Stimulated activated CD8-positive, alpha-beta memory T cell treated with anti-CD3 and anti-CD28 coated beads, Interleukin-15, amount 100 ng/mL, for 48 hours (primary cell): ENCODE measurements at places on chromosomes 6 and 20.

DNA sequence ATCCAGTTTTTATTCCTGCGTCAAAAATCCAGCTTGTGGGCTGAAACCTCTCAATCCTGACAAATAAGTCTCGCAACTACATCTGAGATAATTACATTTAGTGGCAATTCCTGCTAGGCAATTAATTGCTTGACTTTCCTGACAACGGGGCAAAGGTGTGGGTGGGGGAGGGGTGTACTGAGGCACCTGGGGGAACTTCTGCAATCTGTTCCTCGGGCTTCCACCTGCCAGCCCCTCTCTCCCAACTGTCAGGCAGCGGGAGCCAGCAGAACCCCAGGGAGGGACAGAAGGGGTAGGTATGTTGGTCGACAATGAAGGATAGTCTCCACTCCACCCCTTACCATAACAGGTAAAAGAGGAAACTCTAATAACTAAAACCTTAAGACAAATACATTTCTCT is 6.8 kb downstream of the C6orf52 start:
- DNase-seq = no peak

- DNase-seq = no peak
Measured at GRCh38 chr6:6920114-6920986, 187.4 kb upstream of the RREB1 start.

- peak; percentile 12 for DNase-seq
Measured at GRCh38 chr6:52976591-52977035, 18.5 kb downstream of the GSTA4 start.

GRCh38 chr20:1394686-1395085 is 1.8 kb upstream of the FKBP1A start:
- DNase-seq = no peak

GRCh38 chr6:362924-363249 is 28.7 kb upstream of the IRF4 start:
- no peak for DNase-seq

DNA sequence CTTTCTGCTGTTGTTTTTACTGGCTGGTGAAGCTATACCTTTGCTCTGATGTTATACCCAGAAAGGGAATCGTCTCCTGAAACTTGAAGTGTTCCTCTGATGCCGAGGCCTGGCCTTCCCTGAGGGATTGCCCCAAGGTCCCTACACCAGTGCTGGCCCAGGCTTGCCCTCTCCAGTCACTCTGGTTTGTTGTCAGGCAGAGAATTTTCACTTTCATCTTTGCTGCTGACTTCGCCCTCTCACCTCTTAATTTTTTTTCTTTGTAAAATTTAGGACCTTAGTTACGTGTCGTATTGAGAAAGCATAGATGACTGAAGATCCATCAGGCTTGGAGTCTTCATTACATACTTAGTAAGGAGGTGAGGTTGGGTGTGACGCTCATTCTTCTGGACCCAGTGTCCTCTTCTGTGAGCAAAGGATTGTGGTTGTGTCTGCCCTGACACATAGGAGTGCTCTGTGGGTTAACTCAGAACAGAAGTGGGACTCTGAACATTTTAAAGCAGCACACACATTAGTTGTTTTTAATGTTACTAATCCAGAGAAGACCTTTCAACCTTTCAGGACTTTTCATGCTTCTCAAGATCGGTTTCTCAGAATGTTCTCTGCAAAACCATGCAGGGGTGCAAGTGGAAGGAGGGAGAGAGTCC is 45.4 kb downstream of the TULP4 start:
- no peak for DNase-seq

DNA sequence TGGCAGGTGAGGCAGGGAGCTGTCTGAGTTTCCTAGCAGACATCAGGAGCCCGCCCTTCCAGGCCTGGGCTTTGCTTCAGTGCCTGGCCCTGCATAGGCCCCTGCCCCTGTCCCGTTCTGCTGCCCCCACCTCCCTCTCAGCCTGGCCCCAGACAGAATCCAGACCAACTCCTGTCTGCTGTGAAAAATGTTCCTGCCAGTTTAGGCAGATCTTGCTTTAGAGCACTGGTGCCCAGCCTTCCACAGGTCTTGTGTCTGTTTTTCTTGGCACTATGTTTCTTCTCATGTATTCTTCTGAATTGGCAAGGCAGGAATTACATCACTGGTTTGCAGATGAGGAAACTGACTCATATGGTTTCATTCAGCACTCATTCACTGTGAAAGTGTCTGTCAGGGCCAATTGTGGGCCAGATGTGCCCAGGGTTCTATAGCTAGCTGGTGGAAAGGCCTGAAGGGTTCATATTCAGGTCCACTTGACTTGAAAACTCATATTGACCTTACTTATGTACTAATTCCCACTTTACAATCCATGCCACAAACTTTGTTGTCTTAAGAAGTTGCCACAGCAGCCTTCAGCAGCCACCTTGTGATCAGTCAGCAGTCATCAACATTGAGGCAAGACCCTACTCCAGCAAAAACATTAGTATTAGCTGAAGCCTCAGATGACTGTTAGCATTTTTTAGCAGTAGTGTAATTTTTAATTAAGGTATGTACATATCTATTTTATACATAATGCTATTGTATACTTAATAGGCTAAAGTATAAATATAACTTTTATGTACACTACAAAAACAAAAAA is 40.5 kb downstream of the HLA-F start:
- DNase-seq = peak; percentile 10

GRCh38 chr6:159680104-159680503 is 12.9 kb downstream of the SOD2 start:
- no peak for DNase-seq

DNA sequence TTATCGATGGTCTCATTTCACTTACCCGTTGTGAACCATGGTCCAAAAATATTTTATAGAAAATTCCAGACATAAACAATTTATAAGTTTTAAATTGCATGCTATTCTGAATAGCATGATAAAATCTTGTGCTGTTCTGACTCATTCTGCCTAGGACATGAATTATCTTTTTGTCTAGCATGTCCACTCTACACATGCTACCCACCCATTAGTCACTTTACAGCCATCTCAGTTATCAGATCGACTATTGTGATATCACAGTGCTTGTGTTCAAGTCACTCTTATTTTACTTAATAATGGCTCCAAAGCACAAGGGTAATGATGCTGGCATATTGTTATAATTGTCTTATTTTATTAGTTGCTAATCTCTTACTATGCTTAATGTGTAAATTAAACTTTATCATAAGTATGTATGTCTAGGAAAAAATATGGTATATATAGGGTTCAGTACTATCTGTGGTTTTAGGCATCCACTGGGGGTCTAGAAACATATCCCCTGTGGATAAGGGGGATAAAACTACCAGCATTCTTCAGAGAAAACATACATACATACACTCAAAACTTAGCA is 252.0 kb upstream of the HTR1E start:
- no peak for DNase-seq

DNA sequence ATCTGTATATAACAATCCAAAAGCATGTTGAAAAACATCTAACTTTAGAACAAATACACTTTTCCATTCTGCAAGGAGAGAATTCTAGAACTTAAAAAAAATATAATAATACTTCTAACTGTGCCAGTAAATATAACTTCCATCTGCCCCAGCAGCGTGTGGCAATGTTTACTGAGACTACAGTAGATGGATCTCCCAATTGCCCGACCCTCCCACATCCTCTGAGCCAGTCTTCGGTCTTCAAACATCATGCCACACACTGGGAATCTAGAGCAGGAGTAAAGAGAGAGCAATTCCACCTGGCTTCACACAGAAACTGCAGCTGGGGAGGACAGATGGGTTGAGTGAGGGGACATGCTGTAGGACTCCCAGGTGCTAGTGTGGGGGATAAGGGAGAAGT is 121.3 kb upstream of the NHSL1 start:
- no peak for DNase-seq

DNA sequence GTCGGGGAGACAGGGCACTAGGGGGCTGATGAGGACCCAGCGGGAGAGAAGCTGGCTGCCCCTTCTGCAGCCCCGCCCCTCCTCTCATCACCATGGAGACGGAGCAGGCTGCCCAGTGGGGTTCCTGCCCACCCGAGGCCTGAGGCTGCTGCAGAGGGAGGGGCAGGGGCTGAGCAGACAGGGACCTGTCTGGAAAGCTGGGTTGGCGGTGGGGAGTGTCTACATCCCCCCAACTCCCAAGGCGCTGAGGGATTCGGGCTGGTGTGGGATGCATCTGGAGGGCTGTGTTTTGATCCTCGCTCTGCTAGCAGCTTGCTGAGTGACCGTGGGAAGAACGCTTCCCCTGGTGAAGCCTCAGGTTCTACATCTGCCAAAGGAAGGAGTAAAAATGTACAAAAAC is 1.2 kb upstream of the BPI start:
- no peak for DNase-seq

GRCh38 chr20:11849270-11849915 is 68.3 kb upstream of the BTBD3 start:
- DNase-seq = no peak

- no peak for DNase-seq
Measured at GRCh38 chr6:99178168-99178567, 171.3 kb downstream of the FAXC start.

- no peak for DNase-seq
Measured at GRCh38 chr6:3328145-3328544, 69.4 kb downstream of the PSMG4 start.

DNA sequence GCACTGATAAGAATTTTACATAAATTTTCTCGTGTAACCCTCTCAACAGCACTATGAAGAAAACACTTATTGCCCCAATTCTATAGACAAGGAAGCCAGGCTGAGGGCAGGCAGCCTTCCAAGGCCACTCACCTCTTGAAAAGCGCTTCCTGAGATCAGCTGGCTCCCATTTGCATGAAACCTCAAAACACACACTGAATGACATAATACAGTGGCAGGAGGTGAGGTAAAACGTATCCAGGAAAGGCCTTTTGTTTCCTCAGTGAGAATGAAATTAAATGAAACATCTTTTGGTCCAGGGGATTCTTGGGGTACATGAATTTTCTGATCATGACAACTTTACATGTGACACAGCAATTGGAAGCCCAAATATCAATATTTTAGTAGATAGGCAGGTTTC is 112.5 kb downstream of the WDR27 start:
- no peak for DNase-seq

DNA sequence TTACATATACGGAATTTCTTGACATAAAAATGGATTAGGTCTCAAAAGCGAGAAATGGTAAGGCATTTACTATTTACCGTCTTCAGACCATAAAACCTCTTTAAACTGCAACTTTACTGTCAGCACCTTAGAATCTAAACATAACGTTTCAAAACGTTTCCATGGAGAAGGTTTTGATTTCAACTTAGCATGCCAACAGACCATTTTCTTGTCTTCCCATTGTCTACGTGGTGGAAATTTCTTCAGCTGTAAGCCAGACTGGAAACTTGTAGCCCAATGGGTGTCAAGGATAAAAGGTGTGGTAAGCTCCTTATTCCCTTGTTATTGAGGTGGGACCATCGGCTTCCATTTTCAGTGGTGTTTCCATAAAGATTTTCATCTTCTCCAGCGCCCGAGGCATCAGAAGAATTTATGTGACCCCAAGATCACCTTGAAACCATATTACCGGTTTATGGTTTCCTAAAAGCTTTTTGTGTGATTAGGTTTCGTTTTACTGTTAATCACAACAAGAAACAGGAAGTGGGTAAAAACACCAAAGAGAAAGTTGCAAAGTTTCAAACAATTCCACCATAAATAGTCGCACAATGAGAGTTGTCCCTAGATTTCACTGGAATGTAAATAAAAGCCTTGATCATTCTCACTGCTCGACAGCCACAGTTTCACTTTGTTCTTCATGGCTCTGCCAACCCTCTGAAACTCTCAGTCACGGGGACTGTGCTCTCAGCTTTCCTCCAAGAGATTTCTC is 63.0 kb upstream of the CD2AP start:
- no peak for DNase-seq

- DNase-seq = no peak
Measured at GRCh38 chr6:53802582-53802981, 7.8 kb downstream of the LRRC1 start.

DNA sequence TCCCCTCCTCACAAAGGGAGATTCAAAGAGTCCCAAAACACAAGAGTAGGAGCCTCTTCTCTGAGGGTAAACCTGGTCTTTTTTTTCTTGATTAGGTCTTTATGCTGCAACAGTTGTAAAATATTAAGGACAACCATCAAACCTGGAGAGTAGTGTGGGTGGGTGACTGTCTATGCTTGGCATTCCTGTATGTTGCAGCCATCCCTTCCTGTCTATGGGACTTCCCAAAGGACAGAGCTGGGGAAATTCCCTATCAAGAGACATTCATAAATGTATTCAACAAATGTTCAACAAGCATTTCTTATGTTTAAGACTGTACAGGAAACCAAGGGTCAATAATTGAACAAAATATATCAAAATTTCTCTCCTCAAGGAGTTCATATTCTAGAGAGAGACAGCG is 5.5 kb downstream of the BTN2A2 start:
- no peak for DNase-seq

DNA sequence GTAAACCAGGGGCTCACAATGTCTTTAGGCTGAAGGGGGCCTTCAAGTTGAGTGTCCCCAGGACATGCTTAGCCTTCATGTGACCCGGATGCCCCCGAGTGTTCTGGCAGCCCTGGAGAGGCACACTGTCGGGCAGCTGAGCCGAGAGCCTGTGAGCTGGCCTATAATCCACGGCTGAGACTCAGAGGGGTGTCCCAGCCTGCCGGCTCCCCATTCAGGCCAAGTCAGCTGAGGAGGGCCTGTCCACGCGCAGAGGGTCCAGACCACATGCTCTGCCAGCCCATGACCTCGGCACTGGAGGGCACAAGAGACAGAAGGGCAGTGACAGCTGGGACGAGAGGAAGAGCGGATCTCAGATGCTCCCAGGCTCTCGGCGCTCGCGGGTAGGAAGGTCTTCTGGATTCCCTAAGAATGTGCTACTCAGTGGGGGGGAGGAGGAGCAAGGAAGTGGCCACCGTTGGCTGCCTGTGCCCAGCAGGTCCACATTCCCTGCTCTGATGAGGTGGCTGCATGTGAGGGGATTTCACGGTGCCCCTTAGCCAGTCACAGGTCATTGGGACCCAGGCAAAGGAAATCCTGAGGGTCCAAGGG is 224.7 kb downstream of the NRN1 start:
- DNase-seq = no peak

DNA sequence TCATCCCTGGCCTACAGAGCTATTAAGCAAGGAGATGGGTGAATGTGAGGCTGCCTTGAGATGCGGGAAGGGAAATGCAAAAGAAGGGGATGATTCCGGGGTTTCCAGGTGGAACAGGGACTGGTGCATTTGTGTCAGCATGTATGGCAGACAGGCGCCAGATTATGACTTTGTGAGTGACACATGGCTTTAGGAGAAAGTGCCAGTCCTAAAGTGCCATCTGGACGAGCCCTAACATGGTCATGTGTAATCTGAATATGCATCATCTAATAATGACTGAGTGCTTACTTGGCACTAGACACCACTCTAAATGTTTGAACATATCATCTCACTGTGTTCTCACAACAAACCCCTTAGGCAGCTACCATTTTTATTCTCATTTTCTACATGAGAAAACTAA is 195.0 kb upstream of the TSHZ2 start:
- DNase-seq = no peak

- DNase-seq = no peak
Measured at GRCh38 chr6:56445818-56446217, 196.9 kb downstream of the DST start.

- no peak for DNase-seq
Measured at GRCh38 chr6:81818901-81819361, 66.5 kb upstream of the TENT5A start.

- DNase-seq = no peak
Measured at GRCh38 chr6:35955071-35955470, 34.2 kb upstream of the SRPK1 start.
